Activated T-cell treated with anti-CD3 and anti-CD28 coated beads for 1 hour (primary cell): ENCODE measurements at places on chromosomes 4 and X.

GRCh38 chrX:2457289-2458133 is 43.3 kb downstream of the DHRSX start:
- DNase-seq = no peak

DNA sequence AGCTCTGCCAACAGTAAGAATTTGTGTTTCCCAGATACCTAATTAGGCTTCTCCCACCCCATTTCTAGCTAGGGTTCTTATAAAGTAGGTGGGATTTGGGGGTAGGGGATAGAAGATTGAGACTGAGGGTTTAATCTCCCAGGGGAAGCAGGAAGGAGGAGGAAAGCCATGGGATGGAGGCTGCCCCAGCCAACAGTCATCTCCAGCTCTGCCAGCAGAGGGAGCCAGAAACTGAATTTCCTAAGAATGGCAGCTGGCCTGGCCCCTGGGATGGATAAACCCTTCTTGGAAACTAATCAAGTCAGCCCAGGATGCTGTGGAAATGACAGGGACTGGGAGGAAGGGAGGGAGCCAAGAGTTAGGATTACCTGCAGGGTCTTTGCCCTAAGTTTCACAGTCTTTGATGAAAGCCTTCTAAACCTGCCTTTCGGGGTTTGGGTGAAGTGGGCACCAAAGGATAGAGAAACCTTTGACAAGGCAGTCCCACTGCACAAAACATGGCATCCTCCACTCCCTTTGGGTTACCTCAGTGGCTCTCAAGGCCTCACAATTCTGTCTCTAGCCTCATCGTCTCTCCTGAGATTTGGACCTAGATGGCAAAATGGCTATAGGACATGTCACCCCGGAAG is 6.7 kb upstream of the ERCC6L start:
- DNase-seq = peak; percentile 10

- no peak for DNase-seq
Observed at GRCh38 chrX:93422693-93423092, 250.7 kb downstream of the NAP1L3 start.

GRCh38 chrX:129736491-129736890 is 2.3 kb upstream of the XPNPEP2 start:
- no peak for DNase-seq

GRCh38 chrX:111337067-111337637 is 66.9 kb upstream of the CAPN6 start:
- no peak for DNase-seq

GRCh38 chr4:80081566-80081965 is 8.5 kb upstream of the ANTXR2 start:
- no peak for DNase-seq

DNA sequence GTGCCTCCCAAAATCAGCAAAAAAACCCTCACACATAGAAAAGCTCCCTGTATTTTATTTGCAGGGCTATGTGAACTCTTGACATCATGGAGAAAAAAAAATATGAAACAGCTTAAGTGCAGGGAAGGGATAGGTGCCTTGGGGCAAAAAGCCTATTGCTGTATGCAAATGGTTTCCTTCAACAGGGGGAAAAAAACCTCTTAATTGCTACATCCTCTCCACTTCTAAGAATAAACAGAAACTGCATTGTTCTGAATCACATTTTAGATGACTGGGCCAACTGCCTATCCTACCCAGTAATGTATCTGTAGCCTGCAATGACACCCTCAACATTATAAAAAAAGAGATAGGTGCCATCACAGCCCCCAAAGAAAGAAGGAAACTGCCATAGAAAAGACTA is 229.4 kb upstream of the GALNTL6 start:
- no peak for DNase-seq

DNA sequence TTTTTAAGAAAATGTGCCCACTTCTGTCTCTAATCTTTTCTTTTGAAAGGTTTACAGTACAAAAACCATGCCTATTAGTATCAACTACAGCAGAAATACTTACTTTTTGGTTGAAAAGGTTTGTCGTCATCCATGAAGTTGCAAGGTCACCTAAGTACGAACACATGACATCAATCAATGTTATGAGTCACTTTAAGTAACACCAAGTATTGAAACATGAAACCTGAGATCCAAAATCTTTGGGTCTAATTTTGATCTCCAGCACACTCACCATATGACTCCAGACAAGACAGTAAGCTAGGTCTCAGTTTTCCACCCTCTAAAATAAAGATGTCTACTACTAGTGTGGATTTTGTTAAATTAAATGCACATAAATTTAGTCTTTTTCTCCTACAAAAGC is 8.4 kb downstream of the ZNF280C start:
- DNase-seq = no peak

DNA sequence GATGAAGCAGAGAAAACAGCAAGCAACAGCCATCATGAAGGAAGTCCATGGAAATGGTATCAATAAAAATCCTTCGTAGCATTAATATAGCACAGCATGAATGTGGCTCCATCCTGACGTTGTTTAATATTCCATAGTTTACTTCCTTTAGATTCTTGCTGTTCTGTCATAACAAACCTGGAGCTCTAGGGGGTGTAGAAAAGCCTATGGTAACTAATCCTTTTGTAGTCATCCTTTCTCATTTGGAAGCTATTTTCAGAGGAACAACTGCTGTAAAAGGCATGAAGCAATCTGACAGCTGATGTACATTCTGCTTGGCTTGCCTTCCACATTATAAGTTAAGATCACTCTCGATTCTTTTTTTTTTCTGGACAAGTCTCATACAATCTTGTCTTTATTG is 914 bp downstream of the MYOZ2 start:
- DNase-seq = no peak

DNA sequence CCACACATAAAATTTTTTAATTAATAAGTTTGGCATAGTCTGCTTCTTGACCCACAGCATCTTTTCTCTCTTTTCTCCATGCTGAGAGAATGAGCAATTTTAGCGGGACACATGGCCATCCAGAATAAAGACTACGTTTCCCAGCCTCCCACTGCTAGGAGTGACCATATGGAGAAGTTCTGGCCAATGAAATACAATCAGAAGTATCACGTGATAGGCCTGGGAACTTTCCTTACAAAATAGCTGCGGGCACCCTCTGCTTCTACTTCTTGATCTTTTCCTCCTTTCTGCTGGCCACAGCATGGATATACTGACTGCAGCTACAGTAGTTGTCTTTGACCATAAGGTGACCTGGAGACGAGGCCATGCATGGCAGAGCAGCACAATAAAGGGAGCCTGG is 348.0 kb downstream of the BCOR start:
- DNase-seq = no peak

DNA sequence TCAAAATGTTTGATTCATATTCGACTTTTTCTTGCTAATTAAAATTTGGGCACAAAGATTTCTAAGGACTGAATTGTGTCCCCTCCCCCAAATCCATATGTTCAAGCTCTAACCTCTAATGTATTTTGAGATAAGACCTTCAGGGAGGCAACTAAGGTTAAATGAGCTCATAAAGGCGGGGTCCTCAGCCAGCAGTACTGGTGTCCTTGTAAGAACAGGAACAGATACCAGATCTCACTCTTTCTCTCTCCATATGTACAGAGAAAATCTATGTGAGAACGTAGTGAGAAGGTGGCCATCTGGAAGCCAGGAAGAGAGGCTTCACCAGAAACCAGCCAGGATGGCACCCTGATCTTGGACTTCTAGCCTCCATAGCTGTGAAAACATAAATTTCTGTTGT is 116.9 kb downstream of the VEGFC start:
- no peak for DNase-seq

DNA sequence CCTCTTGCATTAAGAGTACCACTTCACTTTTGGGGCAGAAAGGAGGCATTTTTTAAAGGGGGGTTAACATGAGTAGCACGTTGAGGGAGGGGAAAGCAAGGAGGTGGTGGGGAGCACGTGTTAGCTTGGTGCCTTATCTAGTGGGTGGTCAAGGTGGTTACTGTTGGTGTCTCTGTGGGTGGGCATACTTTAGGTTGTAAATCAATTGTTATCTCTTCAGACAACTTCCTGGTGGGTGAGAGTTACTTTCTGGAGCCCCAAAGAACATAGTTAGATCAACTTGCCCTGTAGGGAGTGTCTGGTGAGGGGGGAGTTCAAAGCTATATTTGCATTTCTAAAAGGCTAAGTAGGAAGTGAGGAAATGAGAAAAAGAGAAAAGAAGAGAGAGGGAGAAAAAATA is 297.7 kb upstream of the CLNK start:
- no peak for DNase-seq

- DNase-seq = no peak
Observed at GRCh38 chrX:11351375-11352295, 58.4 kb downstream of the AMELX start.

- peak; percentile 26 for DNase-seq
Observed at GRCh38 chrX:2707334-2707760, 16.3 kb downstream of the CD99 start.

- no peak for DNase-seq
Observed at GRCh38 chr4:163493643-163494359, 689 bp upstream of the TMA16 start.

DNA sequence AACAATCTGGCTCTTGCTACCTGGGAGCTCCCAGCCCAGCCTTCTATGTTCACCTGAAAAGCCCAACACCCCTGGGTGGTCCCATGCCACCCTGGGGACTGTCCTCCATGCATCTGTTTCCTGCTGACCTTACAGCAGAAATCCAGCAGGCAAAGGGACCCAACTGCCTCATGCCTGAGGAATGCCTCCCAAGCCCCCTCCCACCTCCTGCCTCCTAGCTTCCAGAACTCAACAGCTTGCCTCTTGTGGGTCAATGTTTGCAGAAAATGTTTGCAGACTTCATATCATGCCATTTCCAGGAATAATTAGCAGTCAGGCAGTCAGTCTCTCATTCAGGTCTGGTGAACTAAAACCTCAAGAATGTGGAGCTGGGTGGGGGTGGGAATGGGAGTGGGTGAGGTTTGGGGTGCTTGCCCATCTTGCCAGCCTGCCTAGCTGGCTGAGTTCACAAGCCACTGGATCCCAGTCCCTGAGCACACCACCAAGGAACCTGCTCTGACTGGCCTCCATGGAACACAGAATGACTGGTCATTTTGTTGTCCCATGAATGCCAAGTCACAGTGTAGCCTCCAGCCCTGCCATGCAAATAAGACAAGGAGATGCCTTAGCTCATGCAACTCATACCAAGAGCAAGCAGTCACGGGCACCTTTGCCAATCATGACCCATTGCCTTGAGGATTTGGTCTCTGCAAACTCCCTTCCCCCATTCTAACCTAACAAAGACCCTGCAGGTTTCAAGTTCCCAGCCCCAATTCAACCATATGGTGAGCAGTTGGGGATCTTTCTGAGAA is 12.1 kb upstream of the PLAC1 start:
- no peak for DNase-seq

DNA sequence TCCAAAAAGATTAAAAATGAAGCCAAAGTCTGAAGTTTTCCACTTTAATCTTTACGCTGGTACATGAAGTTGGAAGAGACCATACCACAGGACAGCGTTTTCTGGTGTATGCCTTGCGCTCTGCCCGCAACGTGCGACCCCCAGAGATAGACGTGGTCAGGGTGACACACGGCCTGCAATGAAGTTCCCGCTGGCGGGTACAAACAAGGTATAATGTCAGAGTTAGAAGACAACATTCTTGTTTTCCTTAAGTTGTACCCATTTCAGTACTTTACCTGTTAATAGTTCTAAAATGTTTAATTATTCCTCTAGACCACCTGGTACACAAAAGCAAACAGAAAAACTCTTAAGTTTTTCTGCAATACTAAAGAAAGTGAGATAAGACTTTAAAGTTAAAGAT is 4.8 kb downstream of the HNRNPDL start:
- DNase-seq = no peak

DNA sequence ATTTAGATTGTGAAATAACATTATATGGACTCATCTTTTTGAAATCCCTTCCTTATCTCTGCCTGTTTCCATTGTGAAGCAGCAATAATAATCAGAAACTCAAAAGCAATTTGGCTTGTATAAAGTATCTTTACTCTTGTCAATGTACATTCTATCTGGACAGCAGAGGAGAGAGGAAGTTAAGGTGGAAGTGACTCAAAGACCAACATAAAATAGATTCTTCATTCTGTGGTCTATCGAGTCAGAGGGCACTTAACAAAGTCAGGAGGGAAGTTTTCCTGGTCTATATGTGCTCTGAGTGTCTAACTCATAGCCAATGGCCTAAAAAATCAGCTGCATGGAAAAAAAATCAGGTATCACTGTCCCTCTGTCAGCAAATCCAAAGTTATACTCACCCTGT is 155.5 kb downstream of the EMCN start:
- no peak for DNase-seq

- DNase-seq = no peak
Observed at GRCh38 chr4:152478461-152479237, 57.2 kb downstream of the FBXW7 start.

- DNase-seq = no peak
Observed at GRCh38 chr4:53917729-53918128, 146.7 kb downstream of the CHIC2 start.

DNA sequence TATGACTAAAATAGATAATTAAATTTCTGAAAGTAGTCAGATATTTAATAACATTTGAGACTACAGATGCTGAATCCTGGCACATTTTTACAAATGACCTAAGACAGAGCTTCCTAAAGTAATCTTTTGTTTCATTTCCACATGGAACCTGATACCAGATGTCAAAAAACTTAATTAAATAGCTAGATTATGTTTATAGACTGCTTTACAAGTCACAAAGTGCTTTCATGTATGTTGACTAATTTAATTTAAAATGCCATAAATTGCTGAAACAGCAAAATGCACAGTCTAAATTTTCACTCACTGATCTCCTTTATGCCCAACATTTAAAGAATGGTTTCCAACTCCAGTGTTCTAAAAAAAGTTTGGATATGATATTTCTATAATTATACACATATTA is 299.1 kb upstream of the TBX22 start:
- DNase-seq = no peak

GRCh38 chr4:155376387-155377268 is at the start of gene MAP9:
Gene MAP9 (minus strand): TSS chr4:155376965. CDS start chr4:155375850, 1,115 bp downstream.
- DNase-seq = peak; percentile 74

GRCh38 chr4:3483471-3483921 is 20.4 kb downstream of the DOK7 start:
- DNase-seq = no peak

DNA sequence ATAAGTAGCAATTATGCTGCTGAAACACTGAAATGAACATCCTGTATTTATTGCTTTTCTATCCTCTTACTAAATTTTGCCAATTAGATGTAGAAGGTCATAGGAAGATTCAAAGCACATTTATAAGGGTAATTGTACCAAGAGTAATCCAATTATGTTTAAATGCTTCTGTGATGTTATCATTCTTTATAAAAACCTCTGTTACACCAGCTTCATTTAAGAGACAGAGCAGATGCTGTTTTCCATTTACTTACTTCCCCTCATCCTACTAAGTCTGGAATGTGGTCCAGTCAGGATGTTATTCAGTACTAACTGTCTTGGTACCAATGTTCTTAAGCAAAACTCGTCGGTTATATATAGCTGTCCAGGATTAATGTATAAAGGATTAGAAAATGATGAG is 539.6 kb downstream of the PDHA2 start:
- no peak for DNase-seq

- DNase-seq = no peak
Observed at GRCh38 chr4:152605031-152605430, 69.1 kb upstream of the FBXW7 start.
